ENCODE measurements at places on chromosomes 13 and 19.
A peak's percentile ranks its signal among the peaks of the same experiment; 100 is the strongest.

DNA sequence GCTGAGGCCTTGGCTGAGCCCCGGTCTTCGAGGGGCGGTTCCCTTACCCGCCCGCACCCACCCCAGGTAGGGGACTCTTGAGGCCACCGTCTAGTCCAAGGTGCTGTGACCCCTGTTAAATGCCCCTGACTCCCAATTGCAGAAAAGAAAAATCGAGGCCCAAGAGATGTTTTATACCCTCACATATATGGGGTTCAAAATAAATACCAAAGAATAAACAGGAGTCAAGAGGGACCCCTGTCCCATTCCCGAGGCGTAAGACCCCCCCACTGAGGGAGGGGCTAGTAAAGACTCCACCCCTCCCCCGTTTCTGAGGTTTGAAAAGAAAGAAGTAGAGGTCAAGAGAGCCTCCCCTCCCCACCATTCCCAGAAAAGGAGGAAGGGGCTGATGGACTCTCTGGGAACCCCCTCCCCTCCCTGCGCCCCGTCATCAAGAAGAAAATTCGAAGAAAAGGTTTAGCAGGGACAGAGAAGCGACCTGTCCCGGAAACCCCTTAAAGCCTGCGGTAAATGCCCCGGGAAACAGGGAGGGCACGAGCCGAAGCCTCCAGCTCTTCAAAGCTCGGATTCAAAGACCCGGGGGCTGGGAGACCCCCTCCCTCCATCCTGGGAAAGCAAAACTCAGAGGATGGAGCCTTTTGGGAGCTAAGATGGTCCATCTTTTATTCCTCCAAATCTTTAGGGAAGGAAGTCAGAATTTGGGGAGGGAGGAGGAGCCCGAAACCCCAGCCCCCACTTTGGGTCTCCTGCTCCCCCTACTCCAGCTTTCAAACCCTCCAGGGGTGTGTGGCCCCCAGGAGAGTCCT, 755 bp upstream of the RAB3A start:
- DNase-seq = no peak

- DNase-seq = no peak
Measured at GRCh38 chr19:45170146-45171106, 7.6 kb downstream of the TRAPPC6A start.

DNA sequence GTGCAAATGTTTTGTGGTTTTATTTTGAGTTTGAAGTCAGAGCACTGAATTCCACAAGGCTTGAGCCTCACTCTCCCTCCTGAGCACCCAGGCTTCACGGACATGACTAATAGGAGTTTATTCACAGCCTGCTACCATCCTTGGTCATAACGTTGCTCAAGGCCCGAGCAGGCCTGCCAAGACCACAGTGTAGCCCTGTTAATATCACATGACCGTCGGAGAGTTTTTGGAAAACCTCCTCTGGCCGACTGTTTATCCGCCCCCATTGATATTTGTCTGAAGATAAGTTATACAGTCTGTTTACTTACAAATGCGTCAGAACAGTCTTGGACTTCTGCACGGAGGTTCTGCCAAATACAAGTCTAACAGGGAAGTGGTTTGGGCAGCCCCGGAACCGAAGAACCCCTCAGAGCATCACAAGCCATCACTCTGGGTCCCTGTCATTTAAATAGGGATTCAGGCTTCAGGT, 89.9 kb downstream of the COL4A2 start:
- DNase-seq = no peak

DNA sequence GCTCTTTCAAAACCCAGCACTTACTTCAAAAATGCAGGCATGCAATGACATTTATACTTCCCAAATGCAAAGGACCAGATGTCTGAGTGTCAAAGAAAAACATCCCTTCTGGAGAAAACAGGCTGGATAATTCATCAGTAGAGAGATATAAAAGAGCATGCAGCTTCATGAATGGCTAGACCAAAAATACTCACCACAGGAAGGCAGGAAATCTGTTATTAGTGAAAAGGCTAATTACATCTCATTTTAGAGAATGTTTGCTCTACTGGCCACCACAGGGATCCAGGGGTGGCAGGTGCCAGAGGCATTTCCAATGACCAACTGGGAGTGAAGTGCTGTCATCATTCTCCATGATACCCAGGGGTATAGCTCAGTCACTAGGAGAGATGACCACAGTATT, 106.5 kb downstream of the LHFPL6 start:
- DNase-seq = no peak

GRCh38 chr19:49875857-49876421, 1.2 kb downstream of the AKT1S1 start:
- DNase-seq = peak; percentile 94

GRCh38 chr19:37950471-37951175, 43.6 kb downstream of the SIPA1L3 start:
- DNase-seq = no peak

DNA sequence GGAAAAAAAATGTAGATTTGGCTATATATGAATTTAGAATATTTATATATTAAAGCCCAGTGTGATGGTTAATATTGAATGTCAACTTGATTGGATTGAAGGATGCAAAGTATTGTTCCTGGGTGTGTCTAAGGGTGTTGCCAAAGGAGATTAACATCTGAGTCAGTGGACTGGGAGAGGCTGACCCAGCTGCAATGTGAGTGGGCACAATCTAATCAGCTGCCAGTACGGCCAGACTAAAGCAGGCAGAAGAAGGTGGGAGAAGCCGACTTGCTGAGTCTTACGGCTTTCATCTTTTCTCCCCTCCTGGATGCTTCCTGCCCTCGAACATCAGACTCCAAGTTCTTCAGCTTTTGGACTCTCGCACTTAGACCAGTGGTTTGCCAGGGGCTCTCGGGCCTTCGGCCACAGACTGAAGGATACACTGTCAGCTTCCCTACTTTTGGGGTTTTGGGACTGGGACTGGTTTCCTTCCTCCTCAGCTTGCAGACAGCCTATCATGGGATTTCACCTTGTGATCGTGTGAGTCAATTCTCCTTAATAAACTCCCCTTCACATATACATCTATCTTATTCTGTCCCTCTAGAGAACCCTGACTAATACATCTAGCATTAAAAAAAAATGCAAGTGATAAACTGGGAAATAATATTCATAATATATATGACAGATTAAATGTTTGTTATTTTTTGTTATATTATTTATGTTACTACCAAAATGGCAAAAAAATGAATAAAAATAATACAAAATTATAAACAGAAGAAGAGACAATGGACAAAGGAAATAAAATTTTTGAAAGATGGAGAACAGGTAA, 122.4 kb downstream of the DLEU7 start:
- DNase-seq = no peak

DNA sequence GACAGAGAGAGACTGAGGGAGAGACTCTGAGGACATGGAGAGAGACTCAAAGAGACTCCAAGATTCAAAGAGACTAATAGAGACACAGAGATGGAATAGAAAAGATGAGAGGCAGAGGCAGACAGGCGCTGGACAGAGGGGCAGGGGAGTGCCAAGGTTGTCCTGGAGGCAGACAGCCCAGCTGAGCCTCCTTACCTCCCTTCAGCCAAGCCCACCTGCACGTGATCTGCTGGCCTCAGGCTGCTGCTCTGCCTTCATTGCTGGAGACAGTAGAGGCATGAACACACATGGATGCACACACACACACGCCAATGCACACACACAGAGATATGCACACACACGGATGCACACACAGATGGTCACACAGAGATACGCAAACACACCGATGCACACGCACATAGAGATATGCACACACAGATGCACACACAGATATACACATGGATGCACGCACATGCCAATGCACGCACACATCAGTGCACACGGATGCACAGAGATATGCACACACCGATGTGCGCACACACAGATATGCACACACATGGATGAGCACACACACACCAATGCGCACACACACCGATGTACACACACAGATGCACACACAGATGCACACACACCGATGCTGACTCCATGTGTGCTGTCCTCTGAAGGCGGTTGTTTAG, 3.3 kb upstream of the F10 start:
- peak; percentile 27 for DNase-seq
